Progenitor cell of endocrine pancreas (in vitro differentiated cells): ENCODE measurements at places on chromosomes 5 and 9. TPM values are rescaled to one million over a fixed set of nuclear protein-coding genes. Genes with fewer than 3 reads are reported as not detected.

Gene UNC5A
- total RNA-seq = 2.8 and 2.9 TPM in 2 replicates

GRCh38 chr5:79795764-79796398 is 106.2 kb downstream of the CMYA5 start:
- no peak for DNase-seq

- no peak for DNase-seq
Measured at GRCh38 chr9:109182940-109183798, 16.1 kb upstream of the FRRS1L start.

DNA sequence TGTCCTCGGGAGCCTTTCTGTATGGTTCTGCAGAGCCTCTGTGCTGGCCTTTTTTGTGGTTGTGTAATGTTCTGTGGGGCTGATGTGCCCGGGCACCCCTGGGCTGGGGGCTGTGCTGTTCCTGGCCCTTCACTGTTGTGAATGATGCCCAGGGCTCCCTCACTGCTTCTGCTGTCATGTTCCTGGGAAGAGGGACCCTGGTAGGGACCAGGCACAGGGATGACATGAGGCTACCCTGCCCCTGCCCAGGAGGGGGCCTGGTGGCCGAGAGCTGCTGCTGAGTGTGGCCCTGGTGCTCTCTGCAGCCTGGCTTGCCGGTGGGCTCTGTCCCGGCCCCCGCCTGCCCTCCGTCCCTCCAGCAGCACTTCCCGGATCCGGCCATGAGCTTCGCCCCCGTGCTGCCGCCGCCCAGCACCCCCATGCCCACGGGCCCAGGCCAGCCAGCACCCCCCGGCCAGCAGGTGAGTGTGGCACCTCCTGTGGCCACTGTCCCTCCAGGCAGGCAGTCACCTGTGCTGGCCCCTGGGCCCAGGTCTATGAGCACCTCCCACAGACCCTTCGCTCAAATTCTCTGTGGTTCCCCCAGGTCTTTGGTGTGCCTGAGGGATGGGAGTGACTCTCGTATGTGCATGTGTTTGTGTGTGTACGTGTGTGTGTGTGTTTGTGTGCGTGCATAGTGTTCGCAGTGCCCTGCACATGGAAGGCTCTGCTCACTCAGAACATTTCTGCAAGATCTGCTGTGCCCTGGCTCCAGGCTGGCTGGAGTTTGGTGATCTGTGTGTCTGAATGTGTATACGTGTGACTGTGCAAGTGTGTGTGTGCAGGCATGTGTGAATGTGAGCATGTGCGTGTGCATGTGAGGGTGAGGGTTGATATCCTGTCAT is 72.3 kb downstream of the WNK2 start:
- DNase-seq = no peak

Gene NMUR2
- total RNA-seq = not detected in 2 replicates
